ENCODE measurements at places on chromosomes 3 and 15.

- DNase-seq = no peak
Measured at GRCh38 chr3:107810171-107811071, 280.4 kb downstream of the CD47 start.

DNA sequence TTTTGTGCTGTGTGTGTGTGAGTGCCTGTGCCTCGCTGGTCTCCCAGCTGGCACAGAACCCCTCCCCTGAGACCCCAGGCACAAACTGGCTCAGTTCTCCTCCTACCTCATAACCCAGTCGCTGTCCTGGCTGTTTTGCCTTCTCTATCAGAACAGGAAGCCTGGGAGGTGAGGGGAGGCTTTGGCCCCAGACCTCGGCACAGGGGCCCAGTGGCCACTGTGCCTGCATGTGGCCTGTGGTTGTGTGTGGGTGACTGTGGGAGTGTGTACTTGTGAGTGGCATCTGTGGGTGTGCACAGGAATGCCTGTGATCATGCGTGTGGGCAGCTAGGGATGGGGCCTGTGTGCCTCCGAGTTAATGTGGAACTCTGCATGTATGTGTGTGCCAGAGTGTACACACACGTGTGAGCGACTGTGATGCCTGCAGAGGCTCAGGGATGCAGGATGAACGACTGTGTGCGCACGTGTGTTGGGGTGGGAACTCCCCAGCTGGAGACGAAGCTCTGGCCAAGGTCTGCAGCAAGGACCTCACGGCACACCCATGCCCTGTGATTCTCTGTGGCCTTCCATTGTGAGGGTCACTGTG, 32.3 kb downstream of the PSTPIP1 start:
- DNase-seq = no peak

GRCh38 chr3:128447561-128448013, 19.1 kb downstream of the DNAJB8 start:
- peak; percentile 58 for DNase-seq

DNA sequence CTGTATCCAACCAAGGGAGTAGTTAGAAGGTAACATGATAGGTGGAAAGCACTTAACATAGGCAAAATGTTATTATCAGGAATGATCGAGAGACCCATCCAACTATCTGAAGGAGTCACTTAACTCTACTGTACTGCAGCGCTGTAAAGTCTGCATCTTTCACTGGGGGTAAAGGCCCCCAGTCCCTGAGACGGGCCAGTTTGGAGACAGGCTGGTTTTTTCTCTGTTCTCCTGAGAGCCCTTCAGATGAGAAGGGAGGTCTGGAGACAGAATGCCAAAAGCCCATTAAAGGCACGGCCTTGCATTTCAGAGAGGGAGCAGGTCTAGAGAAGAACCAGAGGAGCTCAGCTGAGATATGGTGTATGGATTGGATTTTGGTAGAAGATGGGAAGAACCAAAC, 71.3 kb upstream of the CGNL1 start:
- no peak for DNase-seq

- DNase-seq = no peak
Measured at GRCh38 chr15:79811406-79812405, 85.1 kb downstream of the MTHFS start.

DNA sequence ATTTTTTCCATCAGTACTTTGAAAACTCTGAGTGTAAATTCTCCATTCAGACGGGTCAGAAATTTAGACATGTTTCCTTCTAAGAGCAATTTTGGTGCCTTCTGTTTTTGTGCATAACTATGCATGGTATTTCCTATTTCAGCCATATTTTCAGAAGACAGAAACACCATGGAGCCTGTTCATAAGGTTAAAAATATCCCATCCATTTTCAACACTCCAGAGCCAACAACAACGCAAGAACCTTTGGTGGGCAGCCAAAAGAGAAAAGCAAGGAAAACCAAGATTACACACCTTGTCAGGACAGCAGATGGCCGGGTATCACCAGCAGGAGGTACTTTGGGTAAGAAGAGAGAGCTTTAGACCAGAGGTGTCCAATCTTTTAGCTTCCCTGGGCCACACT, 275.6 kb downstream of the BBX start:
- DNase-seq = no peak

DNA sequence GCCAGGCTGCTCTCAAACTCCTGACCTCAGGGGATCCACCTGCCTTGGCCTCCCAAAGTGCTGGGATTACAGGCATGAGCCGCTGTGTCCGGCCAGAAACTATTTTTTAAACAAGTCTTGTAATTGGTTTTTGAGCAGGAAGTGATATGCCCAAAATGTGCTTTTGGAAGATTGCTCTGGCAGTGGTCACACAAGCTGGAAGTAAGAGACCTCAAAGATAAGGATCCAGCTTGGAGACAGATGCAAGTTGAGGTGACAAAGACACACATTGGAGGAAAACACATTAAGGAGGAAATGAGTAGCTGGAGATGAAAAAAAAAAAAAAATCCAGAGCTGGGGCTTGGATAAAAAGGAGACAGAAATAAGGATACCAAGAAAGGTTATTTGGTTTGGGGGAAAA, 6.3 kb downstream of the TM4SF18 start:
- DNase-seq = no peak

All from stimulated activated CD4-positive, alpha-beta T cell treated with anti-CD3 and anti-CD28 coated beads, Interleukin-1b, Interleukin-23, amount 100 ng/mL, for 24 hours (primary cell).